Activated T-cell treated with anti-CD3 and anti-CD28 coated beads, Interleukin-2, amount 50 U/mL, for 4 hours (primary cell): ENCODE measurements at places on chromosomes 6 and 20.
A peak's percentile ranks its signal among the peaks of the same experiment; 100 is the strongest.

DNA sequence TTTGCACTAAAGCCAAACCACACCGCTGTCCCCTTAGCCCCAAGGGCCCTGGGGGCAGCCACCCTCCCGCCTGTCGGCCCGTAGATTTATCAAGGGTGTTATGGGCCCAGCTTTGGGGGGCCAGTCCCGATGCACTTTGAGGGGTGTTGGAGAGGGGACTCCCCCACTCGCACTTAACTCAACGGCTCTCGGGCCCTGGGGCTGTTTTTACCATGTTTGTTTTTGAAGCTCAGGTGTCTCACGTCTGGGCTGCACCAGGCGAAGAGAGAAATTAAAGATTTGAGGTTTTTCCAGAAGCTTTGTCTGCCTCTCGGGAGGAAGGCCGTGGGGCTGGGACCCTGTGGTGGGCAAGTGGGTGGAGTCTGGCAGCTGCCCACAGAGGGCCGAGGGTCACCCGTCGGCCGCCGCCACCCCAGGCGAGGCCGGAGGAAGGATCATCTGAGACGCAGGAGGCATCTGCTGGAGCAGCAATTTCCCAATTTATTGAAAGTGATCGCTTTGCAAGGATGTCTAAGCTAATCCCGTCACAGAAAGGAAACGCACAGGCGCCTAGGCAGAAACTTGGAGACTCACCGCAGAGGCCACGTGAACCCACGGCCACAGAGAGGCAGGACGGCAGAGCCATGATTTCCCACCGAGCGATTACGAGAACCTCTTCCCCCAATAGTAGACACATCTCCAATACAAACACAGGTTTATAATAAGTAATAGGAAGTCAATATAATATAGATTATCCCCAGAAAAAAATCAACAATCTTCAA is 3.8 kb downstream of the SLC2A4RG start:
- no peak for DNase-seq

GRCh38 chr20:16821211-16822089 is 73.3 kb downstream of the OTOR start:
- DNase-seq = no peak

GRCh38 chr6:41335296-41335695 is at the start of gene NCR2:
Gene NCR2 (plus strand): TSS chr6:41335608. CDS start chr6:41335877, 269 bp downstream.
- no peak for DNase-seq

DNA sequence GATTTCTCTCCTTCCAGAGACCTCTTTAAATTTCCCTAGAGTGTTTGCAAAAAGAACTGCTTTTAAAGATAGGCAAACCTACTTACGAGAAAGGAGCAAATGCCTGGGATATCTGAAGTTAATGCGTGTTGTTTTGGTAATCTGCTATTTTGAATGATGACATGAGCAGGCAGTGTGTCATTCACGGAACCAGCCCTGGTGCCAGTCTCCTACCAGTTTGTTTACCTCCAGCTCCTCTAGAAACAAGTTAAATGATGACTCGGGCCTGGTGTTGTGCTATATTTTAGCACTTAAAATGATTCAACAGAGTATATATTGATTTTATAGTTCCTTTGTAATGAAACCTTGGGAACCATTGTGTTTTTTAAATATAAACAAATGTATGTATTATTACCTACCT is 41.1 kb upstream of the MAP3K4 start:
- DNase-seq = no peak

DNA sequence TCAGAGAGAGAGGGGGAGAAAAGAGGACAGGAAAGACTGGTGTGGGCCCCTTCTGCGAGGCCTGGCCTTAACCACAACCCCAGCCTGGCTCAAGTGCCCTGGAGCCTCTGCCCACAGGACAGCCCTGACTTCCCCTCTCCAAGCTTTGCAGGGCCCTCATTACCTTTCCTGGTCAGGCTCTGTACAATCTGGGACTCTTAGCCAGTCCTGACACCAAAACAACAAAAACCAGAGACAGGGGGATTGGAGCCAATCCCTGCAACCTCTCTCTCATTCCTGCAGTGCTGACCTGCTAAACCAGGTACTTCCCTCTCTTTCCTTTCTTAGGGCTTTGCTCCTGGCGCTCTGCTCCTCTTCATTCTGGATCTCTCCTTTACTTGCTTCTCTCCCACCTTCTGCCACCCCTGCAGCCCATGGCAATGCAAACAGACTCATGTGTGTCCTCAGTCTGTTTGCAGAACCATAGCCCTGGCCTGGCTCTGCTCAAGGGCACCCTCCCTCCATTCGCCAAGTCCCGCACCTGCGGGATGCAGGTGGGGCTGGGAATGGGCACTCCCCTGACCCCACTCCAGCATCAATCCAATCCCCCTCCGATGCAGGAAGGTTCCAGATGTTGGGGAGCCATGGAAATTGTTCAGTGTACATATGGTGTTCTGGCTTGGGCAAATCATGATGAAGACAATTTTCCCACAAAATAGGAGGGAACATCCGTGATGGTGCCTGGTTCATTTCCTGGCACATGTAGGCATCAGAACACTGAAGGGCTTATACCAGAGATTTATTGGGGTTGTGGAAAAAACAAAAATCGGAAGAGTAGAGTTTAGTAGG is 38.1 kb downstream of the RPP40 start:
- no peak for DNase-seq

GRCh38 chr6:10472634-10473033 is 48.5 kb upstream of the GCNT2 start:
- DNase-seq = no peak

- no peak for DNase-seq
Measured at GRCh38 chr20:45268531-45268930, 14.2 kb upstream of the SLPI start.

DNA sequence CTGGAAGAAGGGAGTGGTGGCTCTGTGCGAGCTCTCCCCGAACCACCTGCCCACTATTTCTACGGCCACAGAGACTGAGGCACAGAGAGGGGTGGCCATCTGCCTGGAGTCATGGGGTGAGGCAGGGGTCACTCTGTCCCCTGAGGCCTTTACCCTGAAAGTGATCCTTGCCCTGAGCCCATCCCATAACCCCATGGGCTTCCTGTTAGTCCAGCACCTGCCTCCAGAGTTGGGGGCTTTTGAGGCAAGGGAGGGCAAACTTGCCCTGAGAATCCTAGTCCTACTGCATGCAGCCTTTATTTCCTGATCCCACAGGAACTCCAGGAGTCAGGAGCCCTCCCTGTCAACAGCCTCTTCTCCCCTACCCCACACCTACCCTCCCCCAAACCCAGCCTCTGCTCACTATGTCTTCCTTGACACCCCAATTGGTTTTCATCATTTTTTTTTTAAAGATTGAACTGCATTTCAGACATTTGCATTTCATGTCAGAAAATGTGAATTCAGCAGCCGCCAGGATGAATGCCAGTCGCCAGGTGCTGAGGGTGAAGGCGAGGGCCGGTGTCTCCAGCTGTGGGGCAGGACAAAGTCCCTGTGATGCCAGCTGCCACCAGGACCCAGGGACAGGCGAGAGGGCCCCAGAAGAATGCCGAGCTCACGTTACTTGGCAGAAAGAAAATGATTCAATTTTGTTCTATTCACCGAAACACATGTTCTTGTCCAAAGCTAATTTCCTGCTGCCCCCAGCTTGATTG is 47.6 kb upstream of the NNAT start:
- DNase-seq = no peak

- DNase-seq = peak; percentile 99
Measured at GRCh38 chr20:35741892-35742740, at the start of gene RBM39. Gene RBM39 (minus strand): TSS chr20:35742260. CDS start chr20:35740874, 1,386 bp downstream.

DNA sequence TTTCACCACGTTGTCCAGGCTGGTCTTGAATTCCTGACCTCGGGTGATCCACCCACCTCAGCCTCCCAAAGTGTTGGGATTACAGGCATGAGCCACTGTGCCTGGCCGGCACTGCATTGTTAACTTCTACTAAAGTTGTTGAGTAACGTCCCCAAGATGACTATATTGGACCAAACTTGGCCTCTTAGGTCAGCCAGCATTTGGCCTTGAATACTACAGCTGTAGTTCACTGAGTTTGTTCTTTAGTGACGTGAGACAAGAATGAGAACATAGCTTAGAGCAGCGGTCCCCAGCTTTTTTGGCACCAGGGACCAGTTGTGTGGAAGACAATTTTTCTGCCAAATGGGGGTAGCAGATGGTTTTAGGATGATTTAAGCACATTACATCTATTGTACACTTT is 237.1 kb downstream of the TBC1D7 start:
- DNase-seq = no peak

DNA sequence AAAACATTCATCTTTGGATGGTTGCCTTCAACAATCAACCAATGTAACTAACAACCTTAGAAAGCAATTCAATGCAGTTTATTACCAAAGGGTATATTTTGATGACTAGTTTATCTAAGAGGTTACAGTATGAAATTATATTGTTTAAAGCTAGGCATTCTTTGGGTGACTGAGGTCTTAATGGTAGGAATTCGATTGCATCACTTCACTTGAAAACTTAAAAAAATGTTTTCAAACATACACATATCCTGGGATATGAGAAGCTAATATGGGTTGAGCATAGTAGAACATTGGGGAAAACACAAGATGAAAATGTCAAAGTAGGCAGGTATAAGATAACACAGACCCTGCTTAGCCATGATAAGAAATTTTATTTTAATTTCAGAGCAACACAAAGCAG is 144.6 kb upstream of the BMP5 start:
- DNase-seq = no peak

DNA sequence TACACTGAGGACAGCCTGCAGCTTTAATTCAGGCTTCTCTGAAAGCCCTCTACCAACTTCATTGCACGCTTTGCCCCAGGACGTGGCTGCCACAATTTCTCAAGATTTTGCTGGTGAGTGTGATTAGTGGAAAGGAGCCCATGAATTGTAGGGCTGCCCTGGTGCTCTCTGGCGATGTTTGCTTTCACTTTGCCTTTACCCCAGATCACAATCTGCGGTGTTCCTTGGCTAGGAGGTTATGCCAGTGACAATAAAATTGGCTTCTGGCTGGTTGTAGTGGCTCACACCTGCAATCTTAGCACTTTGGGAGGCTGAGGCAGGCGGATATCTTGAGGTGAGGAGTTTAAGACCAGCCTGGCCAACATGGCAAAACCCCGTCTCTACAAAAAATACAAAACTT is 139.3 kb downstream of the FOXC1 start:
- DNase-seq = no peak

GRCh38 chr20:43430265-43431133 is 27.2 kb upstream of the SRSF6 start:
- no peak for DNase-seq

- DNase-seq = no peak
Measured at GRCh38 chr20:54726687-54727300, 251.4 kb downstream of the DOK5 start.

GRCh38 chr20:1938464-1939269 is 43.5 kb downstream of the SIRPA start:
- DNase-seq = no peak

DNA sequence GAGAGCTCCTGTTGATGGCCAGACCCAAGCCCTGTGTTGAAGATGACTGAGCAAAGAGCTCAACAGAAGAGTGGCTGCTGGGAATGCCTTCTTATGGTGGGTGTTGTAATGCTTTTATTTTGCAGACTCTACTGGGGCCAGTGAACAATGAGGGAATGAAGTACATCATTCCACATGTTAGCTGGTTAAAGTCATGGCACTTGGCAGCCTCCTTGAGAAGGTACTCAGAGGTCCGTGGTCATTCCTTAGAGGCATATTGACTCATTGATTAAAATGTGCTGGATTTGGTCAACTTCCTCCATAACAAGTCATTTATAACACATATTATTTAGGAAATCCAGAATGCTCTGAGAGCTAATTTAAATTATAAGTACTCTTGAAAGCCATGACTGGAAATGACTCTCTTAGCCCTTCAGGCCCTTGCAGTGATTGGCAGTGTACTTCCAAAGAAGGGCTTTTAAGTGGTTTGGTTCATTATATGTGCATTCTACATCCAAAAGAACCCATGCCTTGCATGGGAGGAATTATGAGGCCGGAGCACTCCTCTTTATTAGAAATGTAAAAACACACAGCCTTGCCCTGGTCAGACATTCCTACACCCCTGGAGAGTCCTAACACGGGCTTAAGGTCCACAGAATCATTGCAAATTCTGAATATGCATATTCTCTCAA is 976.9 kb downstream of the KIF16B start:
- DNase-seq = no peak

GRCh38 chr20:59891581-59891980 is 41.9 kb downstream of the SYCP2 start:
- no peak for DNase-seq

DNA sequence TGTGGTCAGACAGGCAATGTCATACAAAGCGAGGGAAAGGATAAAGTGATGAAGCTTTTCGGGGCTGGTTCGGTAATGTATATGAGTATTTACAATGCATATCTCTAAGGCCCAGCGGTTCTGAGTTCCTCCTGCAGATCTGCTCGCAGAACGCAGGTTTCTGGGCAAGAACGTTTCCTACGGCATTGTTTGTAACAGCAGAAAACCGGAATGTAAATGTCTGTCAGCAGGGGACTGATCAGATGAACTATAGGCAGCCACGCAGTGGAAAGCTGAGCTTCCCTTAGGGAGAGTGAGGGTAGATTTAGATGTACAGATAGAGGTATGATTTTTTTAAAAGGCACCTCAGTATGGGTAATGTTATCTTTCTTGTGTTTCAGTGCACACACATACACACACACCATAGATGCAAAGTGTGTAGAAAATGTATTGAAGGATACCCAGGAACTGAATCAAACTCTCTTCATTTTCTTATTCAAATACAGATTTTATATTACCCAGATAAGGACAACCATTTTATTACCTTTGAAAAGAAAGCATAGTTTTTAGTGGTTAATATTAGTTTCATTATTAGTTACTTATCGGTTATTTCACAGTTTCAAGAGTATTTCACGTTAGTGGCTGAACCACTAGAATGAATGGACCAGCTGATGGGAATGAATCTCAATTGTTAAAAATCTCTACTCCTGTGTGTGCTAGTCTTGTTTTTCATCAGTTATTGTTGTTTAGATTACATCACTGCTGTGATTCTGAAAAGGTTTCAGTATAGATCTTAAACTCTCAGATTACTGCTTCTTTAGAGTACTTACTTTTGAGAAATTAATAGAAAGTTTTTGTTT is 56.2 kb downstream of the SNX9 start:
- DNase-seq = no peak

GRCh38 chr6:25874118-25874517 is at the start of gene SLC17A3:
Gene SLC17A3 (minus strand): TSS chr6:25874243. CDS start chr6:25868387, 5,856 bp downstream.
- DNase-seq = no peak

GRCh38 chr20:60402189-60403058 is 444.2 kb downstream of the CDH26 start:
- DNase-seq = no peak

- DNase-seq = no peak
Measured at GRCh38 chr20:2602046-2602735, 50.2 kb upstream of the NOP56 start.

GRCh38 chr20:58889798-58890517 is 37.4 kb downstream of the GNAS start:
- peak; percentile 45 for DNase-seq
